ENCODE measurements at places on chromosomes 5 and 9. TPM values are rescaled to one million over a fixed set of nuclear protein-coding genes. Genes with fewer than 3 reads are reported as not detected.

The ANGPTL2 gene
- total RNA-seq: 4.6 TPM

The C5orf52 gene
- not detected for total RNA-seq

The PDCD1LG2 gene
- 4.9 TPM for total RNA-seq

The SLC6A7 gene
- total RNA-seq: not detected

The LCP2 gene
- total RNA-seq: not detected

The MEIKIN gene
- not detected for total RNA-seq

The PTTG1 gene
- total RNA-seq: 344 TPM

The CDKN2AIPNL gene
- total RNA-seq: 58.0 TPM

The MLANA gene
- total RNA-seq: not detected

The GDF9 gene
- total RNA-seq: 0.15 TPM

The MRPS27 gene
- 100 TPM for total RNA-seq

The NSG2 gene
- not detected for total RNA-seq

The IFNB1 gene
- not detected for total RNA-seq

The CER1 gene
- not detected for total RNA-seq

The FBP1 gene
- not detected for total RNA-seq

The CBY3 gene
- total RNA-seq: not detected

The DNAI1 gene
- not detected for total RNA-seq

The NUTM2G gene
- not detected for total RNA-seq

The FOXD4L6 gene
- not detected for total RNA-seq

The AMBP gene
- total RNA-seq: not detected

The TAL2 gene
- total RNA-seq: not detected

The NIM1K gene
- total RNA-seq: 0.74 TPM

Data from bronchus fibroblast of lung (primary cell).